Kidney glomerular epithelial cell (primary cell): ENCODE measurements at places on chromosomes 7 and 10.

DNA sequence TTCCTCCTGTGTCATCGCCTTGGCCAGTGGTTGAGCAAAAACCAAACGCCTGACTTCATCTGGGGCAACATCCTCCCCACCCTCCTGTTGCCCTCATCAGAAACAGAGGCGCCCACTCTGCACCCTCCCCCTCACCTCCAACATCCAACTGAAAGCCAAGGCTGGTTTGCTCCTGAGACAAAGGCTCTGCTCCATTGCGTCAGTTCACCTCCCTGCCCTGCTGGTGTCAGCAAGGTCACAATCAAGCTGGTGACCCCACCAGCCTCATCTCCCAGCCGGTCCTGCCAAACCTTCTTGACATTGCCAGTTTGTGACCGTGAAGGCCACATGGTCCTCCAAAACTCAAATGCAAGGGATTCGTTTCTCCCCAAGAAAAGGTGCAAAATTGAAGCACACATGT, 131.7 kb upstream of the ADAM12 start:
- no peak for DNase-seq

DNA sequence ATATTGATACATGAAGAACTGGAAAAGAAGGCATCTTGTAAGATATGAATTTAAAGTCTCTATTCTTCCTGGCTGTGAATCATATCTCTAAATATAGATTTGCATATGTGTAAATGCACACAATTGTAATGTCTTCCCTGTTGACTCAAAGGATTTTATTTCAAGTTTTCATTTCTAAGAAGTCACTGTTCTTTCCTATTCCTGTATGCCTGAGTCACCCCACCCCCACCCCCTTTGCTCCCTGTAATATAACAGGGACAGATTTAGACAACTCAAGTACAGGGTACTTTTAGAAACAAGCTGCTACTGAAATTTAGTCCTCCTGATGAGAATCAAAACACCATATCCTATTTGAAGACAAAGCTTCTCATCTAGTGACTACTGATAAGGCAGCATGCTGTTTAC, 43.0 kb upstream of the HECTD2 start:
- DNase-seq, result no peak

GRCh38 chr7:46396481-46396880, 475.4 kb upstream of the IGFBP3 start:
- DNase-seq, result no peak

GRCh38 chr7:39978230-39978934, 28.3 kb downstream of the CDK13 start:
- DNase-seq, result no peak

- DNase-seq, result peak; percentile 24
Observed at GRCh38 chr7:30510124-30511075, 5.8 kb upstream of the GGCT start.

DNA sequence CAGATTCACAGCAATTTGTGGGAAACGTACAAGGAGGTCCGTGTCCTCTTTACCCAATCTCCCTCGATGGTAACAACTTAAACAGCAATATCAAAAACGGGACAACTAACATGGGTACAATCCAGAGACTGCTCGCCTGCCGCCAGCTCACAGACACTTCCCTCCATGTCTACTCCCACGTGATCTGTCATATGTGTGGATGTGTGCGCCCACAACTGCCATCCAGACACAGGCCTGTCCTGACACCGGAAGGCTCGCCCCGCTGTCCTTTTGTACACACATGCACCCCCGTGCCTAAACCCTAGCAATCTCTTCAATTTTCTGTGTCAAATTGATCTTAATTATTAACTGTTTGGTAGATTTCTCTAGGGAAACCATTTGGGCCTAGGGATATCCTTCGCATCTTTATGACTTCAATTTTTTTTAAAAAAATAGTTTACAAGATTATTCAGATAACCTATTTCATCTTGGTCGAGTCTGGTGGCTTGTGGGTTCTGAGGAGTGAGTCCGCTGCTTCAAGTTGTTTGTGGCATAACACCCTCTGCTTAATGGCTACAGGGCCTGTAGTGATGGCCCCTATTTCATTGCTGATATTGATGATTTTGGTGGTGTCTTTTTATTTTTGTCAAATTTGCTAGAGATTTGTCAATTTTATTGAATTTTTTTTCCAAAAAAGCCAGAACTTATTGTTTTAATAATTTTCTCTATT, 260.6 kb downstream of the MAD1L1 start:
- DNase-seq, result no peak

DNA sequence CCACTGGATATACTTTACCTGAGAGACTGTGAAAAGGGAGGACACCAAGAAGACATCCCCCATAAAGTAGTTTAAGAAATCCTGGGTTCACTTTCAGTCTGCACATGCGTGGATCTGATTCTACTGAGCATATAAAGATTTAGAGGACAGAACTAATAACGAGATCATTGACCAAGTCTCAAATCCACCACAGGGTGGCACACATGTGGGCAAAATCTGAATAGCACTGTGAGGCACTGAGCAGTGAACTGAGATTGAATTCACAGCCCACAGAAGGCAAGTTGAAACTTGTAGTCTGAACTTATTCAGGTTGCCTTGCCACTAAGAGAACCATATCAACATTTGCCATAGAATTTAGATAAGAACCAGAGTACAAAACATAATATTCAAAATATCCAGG, 818.6 kb downstream of the GRID1 start:
- DNase-seq, result peak; percentile 74

- no peak for DNase-seq
Observed at GRCh38 chr7:28038175-28038797, 142.3 kb downstream of the JAZF1 start.
